ENCODE measurements at places on chromosomes 2 and 18. TPM values are rescaled to one million over a fixed set of nuclear protein-coding genes. Genes with fewer than 3 reads are reported as not detected.

- no peak for DNase-seq
Measured at GRCh38 chr2:191994749-191995148, 147.9 kb upstream of the CAVIN2 start.

- DNase-seq: no peak
Measured at GRCh38 chr2:133453032-133453431, 115.2 kb downstream of the NCKAP5 start.

- no peak for DNase-seq
Measured at GRCh38 chr2:158477202-158477601, 20.4 kb downstream of the PKP4 start.

The MARCO gene
- total RNA-seq: 2.7 TPM

DNA sequence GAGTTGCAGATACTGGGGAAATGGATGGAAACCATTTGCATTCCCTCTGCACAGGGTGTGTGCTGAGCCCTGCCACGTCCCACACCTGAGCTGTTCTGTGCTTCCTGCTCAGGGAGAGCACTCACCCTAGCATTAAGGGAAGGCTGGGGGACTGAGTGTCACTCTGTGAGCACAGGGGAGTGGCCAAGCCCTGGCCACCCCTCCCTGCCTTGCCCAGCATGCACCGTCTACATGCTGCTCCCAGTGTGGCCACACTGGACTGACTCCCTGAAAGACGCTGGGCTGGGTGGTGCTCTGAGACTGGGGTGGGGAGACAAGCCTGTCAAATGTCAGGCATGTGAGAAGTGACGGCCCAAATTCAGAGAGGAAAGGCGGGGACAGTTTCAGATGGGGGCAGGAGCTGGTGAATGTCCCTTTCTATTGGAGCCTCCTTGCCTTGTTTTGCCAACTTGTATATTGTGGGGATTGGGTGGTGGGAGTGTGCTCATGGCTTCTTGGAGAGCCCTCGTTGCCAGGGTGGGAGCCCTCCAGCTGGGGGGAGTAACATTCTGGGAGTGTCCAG, 298.4 kb upstream of the HS6ST1 start:
- no peak for DNase-seq

- DNase-seq: no peak
Measured at GRCh38 chr18:7844017-7844416, 276.9 kb downstream of the PTPRM start.

DNA sequence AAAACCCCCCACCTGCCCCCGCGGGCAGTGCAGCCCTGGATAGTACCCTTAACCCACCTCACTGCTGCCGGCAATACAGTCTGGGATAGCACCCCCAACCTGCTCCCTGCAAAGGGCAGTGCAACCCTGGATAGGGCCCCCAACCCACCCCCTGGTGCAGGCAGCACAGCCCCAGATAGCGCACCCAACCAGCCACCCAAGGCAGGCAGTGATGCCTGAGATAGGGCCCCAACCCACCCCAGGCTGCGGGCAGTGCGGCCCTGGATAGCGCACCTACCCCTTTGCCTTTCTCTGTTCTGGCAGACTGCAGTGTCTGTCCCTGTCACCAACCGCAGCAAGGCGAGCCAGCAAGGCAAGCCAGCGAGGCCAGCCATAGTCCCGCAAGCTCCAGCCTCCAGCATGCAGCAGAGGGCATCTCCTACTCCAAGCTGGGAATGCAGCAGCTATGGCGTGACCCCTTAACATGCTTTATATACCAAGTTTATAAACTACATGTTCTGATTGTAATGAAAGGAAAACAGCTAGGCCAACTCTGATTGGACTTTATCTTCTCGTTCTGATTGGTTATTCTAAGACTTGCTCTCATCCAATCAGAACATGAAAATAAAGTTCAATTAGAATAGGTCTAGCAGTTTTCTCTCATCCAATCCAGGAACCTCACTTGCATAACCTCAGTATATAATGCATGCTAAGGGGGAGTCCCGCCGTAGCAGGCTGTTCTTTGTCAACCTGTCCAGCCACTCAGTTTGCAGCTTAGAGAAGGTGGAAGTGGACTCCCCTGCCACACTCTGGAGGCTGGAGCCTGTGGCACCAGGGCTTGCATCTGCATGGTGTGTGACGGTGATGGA, 34.1 kb upstream of the ANKRD62 start:
- DNase-seq: no peak

DNA sequence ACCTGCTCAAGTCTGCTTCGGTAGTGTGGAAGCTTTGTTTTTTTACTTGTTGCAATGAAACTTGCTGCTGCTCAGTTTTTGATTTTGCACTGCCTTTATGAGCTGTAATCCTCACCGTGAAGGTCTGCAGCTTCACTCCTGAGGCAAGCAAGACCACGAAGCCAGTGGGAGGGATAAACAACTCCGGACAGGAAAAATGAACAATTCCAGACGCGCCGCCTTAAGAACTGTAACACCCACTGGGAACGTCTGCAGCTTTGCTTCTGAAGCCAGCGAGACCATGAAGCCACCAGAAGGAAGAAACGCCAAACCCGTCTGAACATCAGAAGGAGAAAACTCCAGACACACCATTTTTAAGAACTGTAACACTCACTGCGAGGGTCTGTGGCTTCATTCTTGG, 245.7 kb upstream of the REG3G start:
- DNase-seq: peak; percentile 74

All from tongue (tissue), 3 donors.